ENCODE measurements at places on chromosomes 3 and 15.

DNA sequence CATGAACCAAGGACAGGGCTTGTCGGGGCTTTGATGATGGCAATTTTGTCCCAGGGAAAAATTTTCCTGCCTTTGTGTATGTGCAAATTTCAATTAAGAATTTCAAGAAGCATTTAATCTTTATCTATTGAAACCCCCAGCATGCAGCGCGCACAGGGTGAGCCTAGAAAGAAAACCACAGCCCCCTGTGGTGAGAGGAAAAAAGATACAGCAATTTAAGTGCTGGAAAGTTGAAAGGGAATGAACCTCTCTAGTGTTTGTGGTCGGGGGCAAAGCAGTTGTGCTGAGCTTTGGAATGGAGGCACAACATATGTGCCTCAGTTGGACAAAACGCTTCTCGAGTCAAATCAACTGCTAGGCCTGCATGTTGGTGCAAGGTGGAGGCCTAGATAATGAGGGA lies 111.8 kb upstream of the C15orf61 start:
- DNase-seq = no peak

- no peak for DNase-seq
Observed at GRCh38 chr3:29991198-29991597, 615.2 kb upstream of the TGFBR2 start.

DNA sequence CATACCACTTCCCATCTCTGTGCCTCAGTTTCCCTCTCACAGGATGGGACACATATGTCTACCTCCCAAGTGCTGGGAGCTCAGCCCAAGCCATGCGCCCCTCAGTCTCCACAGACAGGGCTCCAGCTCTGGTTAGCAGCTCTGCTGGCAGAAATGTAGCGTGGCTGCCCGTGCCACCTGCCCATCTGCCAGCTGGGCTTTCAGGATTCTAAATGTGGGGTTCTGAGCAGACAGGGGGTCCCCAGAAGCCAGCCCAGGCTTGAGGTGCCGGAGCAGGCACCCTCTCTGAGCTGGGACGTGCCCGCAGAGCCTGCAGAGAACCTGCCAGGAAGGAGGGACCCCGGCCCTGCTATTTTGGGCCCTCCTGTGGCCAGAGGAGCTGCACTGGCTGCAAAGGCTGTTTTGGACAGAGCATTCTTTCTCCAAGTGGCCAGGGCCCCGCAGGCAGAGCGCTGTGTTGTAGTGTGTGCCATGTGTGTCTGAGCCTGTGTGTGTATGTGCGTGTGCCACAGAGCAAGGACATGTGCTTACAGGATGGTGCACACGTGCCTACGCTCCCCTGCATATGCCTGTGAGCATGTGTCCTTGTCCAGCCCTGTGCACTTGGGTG lies 31.7 kb downstream of the PSTPIP1 start:
- DNase-seq = no peak

DNA sequence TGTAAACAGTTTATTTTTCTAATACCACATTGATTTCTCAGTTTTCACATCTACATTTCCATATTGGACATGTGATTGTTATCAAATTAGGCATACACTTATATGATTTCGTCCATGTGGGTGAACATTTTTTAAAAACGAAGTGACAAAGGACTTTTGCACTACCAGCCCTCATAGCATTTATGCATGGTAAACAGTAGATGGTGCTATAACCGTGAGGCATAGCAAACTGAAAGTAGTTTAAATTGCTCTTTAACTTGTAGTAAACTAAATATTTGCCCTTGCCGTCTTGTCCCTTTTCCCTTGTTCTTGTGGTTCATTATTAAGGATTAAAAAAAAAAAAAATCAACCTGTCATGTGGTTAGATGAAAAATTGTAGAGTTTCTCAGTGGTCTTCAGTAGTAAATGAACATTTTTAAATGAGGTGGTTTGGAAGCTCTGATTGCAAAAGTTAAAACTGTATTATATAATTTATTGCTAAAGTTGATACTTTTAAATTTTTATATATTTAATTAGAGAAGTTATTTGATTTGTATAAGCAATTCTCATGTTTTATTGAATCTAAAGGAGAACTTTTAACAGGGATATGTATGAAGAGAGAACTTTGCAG lies 24.0 kb downstream of the STX19 start:
- no peak for DNase-seq

- DNase-seq = no peak
Observed at GRCh38 chr3:70272798-70273197, 39.6 kb downstream of the MDFIC2 start.

GRCh38 chr3:78900426-78900825 lies 867.4 kb downstream of the ROBO1 start:
- no peak for DNase-seq

GRCh38 chr3:195151402-195151801 lies 119.6 kb downstream of the XXYLT1 start:
- DNase-seq = no peak

DNA sequence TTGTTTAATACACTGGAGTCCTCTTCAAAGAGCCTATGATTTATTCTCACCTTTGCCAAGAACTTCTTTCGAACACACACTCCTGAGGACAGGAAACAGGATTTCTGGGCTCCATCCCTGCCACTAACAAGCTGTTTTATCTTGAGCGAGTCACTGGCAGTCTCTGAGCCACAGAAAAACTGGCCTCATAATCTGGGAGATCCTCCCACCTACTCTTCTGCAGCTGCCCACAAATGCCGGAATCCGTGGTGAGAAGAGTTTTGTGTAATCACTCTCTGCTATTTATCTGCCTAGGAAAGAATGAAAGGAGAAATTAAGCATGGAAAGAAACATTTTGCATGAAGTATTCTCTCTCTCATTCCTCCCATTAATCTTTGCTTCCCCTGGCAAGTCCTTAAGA lies 172.0 kb upstream of the TRIM42 start:
- DNase-seq = no peak

GRCh38 chr15:26721232-26721967 lies 51.5 kb downstream of the GABRB3 start:
- no peak for DNase-seq

DNA sequence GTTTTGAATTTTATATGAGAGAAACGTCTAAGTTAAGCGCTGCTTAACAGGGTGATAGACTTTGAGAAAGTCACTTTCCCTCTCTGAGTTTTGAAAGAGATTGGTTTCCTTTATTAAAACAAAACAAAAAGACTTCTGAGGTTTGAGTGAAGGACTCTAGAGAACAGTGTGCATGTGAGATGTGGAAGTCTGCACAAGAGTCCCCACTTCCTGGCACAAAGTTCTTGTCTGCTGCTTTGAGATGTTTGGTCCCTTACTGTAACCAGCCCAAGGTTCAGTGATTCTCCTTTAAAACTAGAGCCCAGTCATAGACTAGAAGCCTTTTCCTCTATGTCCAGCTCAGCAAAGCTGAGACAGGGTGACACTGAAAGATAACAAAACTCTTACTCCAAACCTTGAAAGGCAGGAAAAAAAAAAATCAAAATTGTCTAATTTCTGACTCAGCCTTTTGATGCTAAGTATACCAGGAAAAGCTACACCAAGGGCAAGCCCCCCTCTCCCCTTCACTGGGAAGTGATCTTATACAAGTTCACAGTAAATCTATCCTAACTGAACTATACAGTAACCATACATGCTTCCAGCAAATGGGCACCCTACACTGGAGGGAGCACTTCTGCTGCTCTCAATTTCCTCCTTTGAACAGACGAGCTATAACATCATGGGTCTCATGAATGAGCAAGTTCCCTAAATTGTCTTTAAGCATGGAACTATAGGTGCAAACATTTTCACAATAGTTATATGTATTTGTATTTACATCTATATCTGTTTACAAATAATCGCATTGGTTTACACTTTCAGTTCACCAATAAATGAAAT lies 2.3 kb downstream of the POPDC2 start:
- DNase-seq = no peak

GRCh38 chr15:78105476-78106241 lies 13.3 kb downstream of the SH2D7 start:
- no peak for DNase-seq

- DNase-seq = no peak
Observed at GRCh38 chr3:76754247-76754646, 285.7 kb upstream of the ROBO2 start.

GRCh38 chr3:154842536-154842935 lies 237.6 kb upstream of the MME start:
- no peak for DNase-seq

DNA sequence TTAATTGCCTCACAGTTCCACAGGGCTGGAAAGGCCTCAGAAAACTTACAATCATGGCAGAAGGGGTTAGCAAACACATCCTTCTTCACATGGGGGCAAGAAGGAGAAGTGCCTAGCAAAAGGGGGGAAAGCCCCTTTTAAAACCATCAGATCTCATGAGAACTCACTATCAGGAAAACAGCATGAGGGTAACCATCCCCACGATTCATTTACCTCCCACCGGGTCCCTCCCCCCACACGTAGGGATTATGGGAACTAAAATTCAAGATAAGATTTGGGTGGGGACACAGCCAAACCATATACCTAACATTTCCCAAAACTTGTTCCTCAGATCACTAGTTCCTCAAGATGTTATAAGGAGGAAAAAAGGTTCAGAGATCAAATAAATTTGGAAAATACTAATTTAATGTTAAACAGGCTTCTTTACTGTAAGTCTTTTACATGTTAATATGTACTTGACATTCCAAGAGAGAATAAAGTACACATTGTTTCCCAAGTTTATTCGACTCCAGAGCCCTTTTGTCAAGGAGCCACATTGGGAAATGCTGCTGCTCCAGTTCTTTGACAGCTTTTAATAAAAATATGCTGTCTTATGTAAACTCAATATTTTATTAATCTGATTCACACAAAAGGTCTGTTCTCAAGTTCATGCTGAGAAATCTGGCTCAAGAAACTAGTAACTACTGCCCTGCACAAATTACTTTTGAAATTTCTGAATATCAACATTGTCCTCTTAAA lies 17.8 kb downstream of the HERC1 start:
- no peak for DNase-seq

DNA sequence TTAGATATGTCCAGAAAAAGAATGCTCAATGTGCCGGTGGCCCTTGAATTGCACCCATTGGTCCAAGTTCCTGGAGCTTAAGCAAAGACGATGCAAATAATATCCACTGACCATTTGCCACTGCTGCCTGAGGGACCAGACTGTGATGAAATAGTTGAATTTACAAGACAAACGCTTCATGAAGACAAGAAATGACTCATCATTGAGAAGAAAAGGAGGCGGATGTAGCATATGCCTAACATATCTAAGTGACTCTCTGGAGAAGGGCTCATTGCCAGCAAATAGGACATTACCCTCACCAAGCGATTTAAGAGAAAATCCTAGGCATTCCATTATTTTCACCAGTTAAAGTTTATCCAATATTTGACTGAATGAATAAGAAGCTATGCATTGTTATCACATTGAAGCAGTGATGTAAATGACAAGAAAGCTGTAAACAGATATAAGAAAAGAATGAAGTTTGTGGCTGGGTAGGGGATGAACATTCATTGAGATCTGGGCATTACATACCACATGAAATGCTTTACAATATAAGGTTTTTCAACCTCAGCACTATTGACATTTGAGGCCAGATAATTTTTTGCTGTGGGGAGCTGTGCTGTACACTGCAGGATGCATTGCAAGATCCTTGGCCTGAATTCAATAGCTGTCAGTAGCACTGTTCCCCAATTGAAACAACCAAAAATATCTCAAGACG lies 48.9 kb upstream of the CPNE4 start:
- no peak for DNase-seq

- DNase-seq = no peak
Observed at GRCh38 chr3:121821421-121822199, 13.2 kb downstream of the IQCB1 start.

GRCh38 chr15:32952901-32953532 lies 235.2 kb downstream of the GREM1 start:
- DNase-seq = no peak

GRCh38 chr15:78536134-78536533 lies 4.1 kb upstream of the PSMA4 start:
- no peak for DNase-seq

DNA sequence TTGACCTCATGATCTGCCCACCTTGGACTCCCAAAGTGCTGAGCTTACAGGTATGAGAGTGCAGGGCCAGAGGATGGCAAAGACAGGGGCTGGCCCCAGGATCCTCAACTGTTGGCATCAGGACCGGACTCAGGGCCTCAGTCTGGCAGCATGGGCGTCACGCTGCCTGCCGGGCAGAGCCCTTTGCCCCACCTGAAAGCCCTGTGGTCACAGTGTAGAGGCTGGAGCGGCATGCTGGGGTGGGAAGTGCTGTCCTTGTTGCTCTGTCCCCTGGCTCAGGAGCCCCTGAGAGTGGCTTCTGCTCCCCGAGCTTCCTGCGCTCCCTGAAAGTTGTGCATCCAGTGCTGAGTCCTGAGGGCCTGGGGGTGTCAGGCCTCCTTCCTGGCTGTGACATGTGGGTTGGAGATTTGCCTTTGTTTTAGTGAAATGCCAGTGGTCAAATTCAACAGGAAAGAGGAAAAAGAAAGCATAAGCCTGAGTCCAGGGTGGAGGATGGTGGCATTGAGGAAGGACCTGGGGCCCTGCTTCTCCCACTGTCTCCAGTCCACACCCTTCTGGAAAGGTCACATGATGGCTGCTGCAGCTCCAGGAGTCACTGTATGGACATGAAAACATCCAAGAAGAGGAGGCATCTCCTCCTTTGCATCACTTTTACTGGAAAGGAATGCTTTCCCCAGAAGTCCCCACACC lies 147.2 kb downstream of the OR4M2 start:
- DNase-seq = no peak

- DNase-seq = no peak
Observed at GRCh38 chr15:67882487-67883233, 42.8 kb upstream of the RNU6-1 start.

DNA sequence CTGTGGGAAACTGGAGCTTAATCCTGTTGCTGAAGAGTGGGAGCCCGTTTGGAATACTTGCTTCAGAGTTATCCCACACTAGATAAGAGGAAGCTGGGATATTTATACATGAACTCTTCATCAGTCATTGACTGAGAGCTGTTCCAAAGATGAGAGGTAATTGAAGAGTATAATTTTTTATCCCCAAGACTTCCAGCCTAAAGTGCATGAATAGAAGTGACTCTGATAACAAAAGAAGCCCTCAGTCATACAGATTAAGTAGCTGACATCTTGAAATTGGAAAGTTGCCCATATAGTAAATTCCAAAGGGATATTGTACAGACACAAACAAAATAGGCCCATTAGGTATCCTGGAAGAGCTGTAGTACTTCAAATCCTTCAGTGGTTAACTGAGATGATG lies 268.0 kb downstream of the EPHA3 start:
- no peak for DNase-seq

GRCh38 chr3:77081240-77081661 lies 41.4 kb downstream of the ROBO2 start:
- no peak for DNase-seq
